Adipocyte (in vitro differentiated cells): ENCODE measurements at places on chromosomes 5 and 9.

DNA sequence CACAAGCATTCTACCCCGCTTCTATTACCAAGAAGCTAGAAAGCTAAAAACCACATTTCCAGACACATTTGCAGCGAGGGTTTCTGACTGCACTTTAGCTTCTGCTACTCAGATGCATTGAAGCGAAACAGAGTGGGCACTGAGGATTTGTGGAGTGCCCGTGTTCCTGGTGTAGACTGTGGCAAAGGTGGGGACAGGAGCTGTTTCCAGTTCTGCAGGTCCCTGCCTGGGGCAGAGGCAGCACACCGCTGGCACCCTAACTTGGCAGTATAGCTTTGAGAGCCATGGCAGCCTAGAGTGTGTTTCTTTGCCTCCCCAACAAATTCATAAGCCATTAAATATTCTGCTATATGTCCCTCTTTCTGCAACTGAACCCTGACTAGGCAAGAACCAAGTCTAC is 108.6 kb upstream of the SPOCK1 start:
- DNase-seq, result no peak

- no peak for DNase-seq
These were observed 104.0 kb downstream of the PLCXD3 start for GRCh38 chr5:41406424-41406823.

GRCh38 chr5:172064358-172064757 is 57.9 kb upstream of the FBXW11 start:
- no peak for DNase-seq

GRCh38 chr5:30279237-30279636 is 914.2 kb upstream of the CDH6 start:
- DNase-seq, result peak; percentile 1

DNA sequence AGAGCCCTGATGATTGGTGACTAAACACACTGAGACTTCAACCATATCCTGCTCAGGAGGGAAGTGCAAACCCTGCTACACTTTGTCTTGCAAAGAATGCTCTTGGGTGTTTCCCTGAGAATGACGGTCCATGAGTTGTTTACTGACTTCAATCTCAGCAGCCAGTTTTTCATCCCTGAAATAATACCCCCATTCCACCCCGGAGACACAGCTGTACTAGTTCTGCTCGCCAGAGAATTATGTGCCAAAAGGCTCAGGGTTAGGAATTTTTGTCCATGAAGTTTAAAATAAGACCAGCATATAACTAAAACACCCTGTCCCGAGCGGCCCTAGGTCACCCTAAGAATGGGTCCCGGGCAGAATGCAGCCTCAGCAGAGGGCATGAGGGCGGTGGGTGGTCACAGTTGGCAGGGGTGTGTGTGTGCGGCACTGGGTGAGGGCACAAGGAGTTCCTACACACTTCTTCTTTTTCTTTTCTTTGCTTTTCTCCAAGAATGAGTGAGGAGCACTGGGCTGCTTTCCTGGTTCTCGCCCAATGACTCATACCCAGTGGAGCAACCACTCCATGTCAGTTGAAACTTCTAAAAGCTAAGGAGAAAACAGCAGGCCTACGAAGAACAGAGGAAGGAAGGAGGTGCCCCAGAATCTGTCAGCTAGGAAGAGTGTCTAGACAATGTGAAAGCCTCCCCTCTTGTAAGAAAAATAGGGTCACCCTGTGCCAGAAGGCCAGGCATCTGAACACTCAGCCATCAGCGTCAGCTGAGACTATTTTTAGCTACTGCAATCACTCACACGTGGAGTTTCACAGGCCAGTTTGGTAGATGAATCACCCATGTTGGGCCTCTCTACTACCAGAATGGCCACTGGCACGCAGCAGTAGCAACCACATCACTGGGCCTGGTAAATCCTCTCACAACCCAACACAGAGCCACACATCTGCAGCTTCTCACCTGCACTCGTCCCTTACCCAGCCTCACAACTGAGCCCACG is 105.9 kb downstream of the DPYSL3 start:
- peak; percentile 93 for DNase-seq
